NCI-H1930 (cell line): ENCODE measurements at places on chromosomes 11 and 22.
A peak's percentile ranks its signal among the peaks of the same experiment; 100 is the strongest.

DNA sequence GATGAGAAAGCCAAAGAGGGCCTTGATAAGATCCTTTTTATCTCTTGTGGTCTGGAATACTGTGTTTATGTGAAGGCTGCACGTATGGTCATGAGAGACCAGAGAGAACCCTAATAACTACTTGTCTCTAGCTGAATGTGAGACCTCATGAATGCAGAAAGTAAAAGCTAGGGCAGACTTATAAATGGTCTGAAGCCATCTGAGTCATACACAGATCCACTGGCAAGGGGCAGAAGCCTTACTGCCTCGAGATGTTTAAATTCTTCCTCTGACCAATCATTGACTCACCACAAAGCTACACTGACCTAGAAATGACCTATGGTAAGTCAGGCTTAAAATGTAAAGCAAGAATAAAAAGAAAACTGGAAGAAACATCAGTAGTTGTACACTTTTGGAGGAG lies 22.7 kb upstream of the OR4B1 start:
- DNase-seq: no peak

DNA sequence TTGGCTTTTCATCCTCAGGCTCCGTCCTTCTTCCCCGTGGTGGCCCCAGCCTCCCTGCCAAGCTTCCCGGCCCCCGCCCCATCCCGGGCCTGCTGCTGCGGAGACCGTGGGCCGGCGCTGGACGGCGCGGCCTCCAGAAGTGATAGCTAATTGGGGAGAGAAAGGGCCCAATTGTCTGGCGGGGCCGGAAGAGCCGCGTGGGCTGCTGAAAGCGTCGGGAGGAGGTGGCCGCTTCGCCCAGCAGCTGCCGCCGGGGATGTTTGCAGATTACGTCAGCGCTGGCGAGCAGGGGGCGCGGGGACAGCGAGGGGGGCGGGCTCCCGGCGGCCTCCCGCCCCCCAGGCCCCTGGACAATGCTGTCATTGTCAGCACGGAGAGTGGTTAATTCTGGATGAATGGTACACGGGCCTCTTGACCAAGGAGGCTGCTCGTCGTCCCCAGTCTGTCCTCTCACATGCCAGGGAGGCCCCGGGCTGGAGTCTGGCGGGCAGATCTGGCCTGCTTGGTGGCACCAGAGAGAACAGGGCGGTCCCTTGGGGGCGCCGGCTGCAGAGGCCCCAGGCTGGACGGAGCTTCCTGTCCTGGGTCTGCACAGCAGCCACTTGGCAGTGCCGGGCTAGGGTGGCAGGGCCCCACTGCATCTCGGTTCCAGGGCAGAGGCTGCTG lies 1.6 kb downstream of the SMIM38 start:
- no peak for DNase-seq

- no peak for DNase-seq
Observed at GRCh38 chr22:49582181-49582580, 245.5 kb downstream of the BRD1 start.

DNA sequence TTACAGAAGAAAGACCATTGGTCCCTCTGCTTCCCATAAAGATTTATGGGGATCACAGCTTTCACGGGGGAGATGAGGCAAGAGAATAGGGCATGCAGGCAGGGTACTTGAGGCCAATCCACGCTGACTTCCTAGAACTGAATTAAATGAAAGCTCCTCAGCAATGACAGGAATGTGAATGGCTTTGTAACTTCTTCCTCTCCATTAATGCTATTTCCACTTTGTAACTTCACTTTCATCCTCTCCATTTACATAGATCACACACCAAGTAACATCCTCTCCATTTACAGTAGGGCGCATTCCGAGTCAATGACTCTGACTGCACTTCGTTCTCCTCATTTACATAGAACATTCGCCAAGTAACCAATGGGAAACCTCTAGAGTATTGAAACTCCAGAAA lies 89.8 kb downstream of the PIWIL4 start:
- DNase-seq: no peak

GRCh38 chr11:115709297-115709696 lies 205.1 kb upstream of the CADM1 start:
- no peak for DNase-seq

GRCh38 chr22:24144778-24145085 lies 36.6 kb upstream of the SUSD2 start:
- no peak for DNase-seq

- DNase-seq: no peak
Observed at GRCh38 chr11:76764941-76765665, 18.1 kb upstream of the TSKU start.

- DNase-seq: no peak
Observed at GRCh38 chr11:112961751-112962578, 745 bp downstream of the NCAM1 start.

GRCh38 chr11:69637941-69638871 lies 2.8 kb upstream of the CCND1 start:
- DNase-seq: no peak

- DNase-seq: no peak
Observed at GRCh38 chr11:16853266-16853665, 114.8 kb downstream of the C11orf58 start.

DNA sequence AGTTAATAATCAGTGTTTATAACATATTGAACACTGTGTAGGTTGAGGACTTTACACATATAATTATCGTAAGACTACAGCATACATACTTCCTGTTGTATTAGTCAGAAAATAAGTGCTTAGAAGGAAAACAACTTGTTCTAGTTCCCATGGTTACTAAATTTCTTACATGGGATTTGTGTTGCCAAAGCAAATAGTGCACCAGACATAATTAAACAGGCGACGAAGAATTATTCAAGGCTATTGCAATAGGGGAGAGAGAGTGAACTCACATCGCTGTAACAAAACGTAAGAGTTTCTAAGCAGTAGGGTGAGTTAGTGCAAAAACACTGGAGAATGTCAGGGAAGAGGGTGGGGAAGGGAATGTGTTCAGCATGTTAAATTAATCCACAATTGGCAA lies 347.8 kb downstream of the CNTN5 start:
- no peak for DNase-seq

DNA sequence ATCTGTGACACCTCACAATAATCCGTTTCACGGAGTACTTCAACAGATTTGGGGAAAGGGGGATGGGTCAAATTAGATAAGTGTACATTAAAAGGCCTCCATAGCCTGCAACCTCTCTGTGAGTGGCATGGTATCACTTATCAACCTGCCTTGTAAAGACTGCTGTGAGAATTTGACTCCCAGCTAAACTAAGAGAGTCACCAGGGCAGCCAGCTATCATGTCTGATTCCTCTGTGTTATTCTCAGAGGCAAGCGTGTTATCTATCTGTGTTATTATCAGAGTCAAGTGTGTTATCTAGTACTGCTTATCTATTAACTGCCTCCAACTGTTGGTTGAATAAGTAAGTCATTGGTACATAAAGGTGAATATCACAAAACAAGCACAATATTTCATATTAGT lies 4.1 kb upstream of the FAM83F start:
- no peak for DNase-seq

DNA sequence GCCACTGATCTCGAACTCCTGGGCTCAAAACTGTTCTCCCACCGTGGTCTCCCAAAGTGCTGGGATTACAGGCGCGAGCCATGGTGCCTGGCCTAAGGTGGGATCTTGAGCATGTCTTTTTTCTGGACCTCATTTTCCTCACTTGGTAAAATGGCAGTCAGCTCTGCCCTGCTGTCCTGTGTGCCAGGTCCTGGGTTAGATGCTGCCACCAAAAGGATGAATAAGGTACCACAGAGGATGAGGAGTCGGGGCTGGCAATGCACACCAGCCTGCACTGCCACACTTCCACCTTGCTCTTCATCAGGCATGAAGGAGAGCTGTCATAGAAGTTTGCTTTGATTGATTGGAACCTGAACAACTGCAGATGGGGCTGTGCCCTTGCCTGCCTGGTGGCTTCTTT lies 32.3 kb downstream of the ACO2 start:
- DNase-seq: no peak

- no peak for DNase-seq
Observed at GRCh38 chr11:64553554-64554201, 37.3 kb upstream of the SLC22A12 start.

GRCh38 chr22:24107661-24108060 lies 73.6 kb upstream of the SUSD2 start:
- DNase-seq: no peak

DNA sequence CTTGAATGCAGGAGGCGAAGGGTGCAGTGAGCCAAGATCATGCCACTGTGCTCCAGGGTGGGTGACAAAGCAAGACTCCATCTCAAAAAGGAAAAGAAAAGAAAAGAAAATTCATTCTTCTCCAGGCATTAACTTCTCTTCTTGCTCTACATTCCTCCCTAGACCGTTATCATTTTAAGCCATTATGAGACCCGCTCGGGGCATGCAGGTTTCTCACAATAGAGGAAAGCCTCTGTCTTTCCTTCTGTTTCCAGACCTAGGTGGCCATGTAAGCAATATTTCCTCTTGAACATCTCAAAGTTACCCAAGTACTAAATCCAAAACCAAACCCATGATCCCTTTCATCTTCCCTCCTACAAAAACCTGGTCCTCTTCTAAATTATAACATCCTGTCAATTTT lies 139.6 kb downstream of the RBFOX2 start:
- no peak for DNase-seq

- DNase-seq: no peak
Observed at GRCh38 chr22:42072606-42073330, 1.3 kb upstream of the PHETA2 start.

DNA sequence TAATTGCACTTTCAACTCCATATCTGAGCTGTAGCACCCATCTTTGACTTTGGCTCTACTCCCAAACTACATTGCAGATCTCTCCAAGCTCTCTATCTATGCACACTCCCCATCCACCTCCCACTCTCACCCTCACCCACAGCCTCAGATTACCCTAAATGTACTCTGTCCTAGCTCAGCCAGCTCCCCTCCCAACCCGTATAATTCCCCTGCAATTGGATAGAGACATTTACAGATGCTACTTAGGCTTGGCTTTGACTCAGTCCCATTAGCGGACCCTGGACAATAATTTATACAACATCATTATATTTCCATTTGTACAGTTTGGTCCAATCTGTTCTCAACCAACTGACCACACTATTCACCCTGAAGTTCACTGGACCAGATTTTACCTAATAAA lies 338.9 kb upstream of the ANO3 start:
- DNase-seq: no peak

- DNase-seq: no peak
Observed at GRCh38 chr11:62726915-62727164, 417 bp downstream of the HNRNPUL2 start.

DNA sequence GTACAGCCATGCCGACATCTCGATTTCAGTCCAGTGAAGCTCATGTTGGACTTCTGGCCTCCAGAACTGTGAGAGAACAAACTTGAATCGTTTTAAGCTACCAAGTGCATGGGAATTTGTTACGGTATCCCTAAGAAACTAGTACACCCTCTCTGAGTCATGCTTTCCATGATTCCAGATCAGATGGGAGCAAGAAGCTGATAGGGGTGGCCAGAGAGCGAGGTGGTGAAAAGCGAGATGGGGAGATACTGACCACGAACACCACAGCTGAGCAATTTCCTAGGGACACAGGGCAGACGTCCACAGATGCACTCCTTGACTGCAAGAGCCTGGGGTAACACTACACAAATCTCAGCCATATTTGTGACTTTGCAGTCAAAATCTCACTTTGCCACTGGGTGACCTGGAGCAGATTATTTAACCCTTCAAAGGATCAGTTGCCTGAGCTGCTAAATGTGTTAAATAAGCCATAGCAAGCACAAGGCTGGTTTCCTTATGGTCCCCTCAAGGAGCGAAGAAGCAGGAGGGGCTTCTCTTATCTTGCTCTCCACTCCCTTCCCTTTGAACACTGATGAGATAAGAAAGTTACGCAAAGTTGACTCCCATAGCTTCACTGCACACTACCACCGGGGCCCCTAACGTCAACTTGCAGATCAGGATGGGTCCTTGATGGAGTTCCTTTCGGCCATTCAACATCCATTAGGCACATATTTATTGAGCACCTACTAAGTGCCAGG lies 22.6 kb upstream of the RCN1 start:
- no peak for DNase-seq

DNA sequence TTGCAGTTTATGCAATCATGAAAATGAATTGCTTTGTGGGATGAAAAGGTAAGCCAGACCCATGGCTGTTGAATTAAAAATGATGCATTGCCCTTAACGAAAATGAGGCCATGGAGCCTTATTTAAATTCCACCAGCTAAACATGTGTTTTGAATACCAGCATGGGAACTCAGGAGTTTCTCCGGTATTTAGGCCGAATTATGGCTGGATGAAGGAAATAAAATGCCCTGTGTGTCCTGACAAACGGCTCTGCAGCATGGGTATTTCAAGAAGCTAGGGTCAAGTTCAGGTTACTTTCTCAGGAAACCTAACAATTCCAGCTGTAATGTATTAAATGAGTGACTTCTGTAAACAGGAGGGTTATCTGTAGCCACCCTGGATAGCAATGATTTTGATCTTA lies 38.3 kb downstream of the AMOTL1 start:
- no peak for DNase-seq

- DNase-seq: no peak
Observed at GRCh38 chr11:57605028-57605420, 7.5 kb downstream of the SERPING1 start.

- no peak for DNase-seq
Observed at GRCh38 chr11:81852896-81853295, 880.8 kb downstream of the FAM181B start.

GRCh38 chr22:39318507-39319283 lies 728 bp downstream of the RPL3 start:
- DNase-seq: no peak

- peak; percentile 6 for DNase-seq
Observed at GRCh38 chr11:45485070-45485707, 180.2 kb downstream of the CHST1 start.

DNA sequence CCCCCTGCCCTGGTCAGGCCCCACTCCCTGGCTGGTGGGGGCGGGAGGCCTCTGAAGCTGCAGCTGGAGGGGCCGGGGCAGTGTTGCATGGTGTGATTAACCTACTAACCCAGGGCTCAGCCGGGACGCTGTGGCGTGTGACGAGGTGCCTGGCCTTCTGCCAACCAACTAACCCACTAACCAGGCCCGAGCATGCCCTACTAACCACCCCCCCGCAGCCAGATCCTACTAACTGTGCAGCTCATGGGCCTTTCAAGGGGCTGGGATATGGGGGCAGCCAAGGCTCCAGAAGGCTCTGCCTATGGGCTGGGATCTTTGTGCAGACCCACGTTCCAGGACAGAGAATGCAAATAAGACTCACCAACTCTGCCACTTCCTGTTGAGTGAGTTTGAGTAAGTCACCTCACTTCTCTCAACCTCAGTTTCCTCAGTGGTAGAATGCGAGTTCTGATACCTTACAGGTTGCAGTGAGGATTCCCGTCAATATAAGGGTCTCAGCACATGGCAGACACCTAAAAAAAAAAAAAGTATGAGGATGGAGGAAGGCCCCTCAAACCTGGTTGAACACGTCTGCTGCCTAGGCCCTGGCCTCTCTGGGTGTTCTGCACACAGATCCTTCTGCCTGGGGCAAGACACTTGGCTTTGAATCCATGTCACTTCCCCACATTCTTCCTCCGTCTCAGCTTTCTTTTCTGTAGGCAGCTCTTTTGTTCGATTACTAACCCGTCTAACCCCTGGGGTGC lies 14.1 kb downstream of the MIAT start:
- no peak for DNase-seq

DNA sequence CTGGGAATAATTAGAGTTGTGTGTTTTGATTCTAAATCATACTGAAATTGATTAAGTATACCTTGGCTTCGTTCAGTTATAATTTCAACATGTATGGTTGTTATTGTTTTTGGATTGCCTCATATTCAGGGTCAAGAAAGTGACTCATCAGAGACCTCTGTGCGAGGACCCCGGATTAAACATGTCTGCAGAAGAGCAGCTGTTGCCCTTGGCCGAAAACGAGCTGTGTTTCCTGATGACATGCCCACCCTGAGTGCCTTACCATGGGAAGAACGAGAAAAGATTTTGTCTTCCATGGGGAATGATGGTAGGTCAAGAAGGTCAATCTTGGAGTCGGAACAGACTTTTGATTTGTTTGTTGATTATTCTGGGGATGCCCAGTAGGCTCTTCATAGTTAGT lies 40.4 kb downstream of the KMT2A start:
- DNase-seq: no peak
